ENCODE measurements at places on chromosomes 1 and 21.

- no peak for DNase-seq
Observed at GRCh38 chr1:62437273-62437940, 558 bp downstream of the USP1 start.

- DNase-seq, result peak; percentile 10
Observed at GRCh38 chr1:235199441-235199840, 38.4 kb upstream of the RBM34 start.

- DNase-seq, result no peak
Observed at GRCh38 chr1:198498103-198498385, 42.4 kb downstream of the ATP6V1G3 start.

DNA sequence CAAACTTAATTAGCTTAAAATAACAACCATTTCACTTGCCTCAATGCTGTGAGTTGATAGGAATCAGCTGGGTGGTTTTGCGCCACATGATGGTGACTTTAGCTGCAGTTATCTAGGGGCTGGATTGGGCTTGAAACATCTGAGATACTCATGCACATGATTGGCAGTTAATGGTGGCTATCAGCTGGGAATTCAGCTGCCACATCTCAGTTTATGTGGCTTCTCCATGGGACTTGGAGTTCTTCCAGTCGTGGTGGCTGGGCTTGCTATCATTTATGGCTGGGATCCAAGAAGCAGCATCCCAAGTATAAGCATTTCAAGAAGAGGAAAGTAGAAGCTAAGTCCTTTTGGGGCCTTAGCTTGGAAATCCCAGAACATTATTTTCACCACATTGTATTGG lies 36.4 kb downstream of the PDC start:
- no peak for DNase-seq

DNA sequence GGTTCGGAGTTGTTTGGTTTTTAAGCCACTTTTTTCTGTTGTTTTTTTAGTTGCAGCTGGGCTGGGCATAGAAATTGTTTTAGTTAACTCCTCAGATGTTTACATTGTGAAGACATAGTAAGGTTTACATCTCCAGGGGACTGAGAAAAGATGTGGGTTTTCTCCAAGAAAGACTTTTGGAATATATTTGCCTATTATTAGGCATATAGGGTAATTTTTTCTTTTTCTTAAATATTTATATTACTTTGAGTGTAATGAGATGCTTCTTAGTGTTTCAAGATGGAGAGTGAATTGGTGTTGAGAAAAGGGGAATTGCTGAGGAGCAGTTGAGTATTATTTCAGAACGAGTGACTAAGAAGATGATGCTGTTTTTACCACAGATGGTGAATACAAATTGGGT lies 26.6 kb upstream of the PIGK start:
- DNase-seq, result no peak

GRCh38 chr1:168490306-168490705 lies 53.5 kb downstream of the XCL2 start:
- DNase-seq, result no peak

- DNase-seq, result no peak
Observed at GRCh38 chr1:57329937-57330336, 93.9 kb downstream of the DAB1 start.

DNA sequence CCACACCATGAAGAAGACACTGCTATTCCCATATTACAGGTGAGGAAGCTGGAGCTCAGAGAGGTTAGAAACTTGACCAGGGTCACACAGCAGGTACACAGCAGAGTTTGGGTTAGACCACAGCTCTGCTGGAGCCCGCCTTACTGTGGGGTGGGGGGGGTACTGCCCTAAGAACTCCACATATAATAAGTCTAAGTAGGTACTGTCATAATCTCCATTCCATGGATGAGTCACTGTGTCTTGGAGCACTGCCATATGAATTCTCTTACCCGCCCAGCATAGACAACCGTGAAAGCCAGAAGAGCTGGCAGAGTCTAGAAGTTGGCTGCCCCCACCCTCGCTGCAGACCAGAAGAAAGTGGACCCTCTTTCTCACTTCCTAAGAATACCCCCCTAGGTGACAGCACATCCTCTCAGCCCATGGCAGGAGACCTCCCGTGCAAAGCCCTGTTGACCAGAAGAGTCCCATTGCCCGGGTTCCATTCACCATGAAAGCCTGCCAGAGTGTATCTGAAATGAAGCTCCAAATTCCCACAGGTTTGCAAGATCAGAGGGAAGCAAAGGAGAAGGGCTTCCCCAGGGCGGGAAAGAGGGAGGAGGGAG lies 5.2 kb upstream of the PLA2G2D start:
- DNase-seq, result peak; percentile 94

GRCh38 chr1:84693005-84693404 lies 2.7 kb upstream of the SSX2IP start:
- DNase-seq, result no peak

DNA sequence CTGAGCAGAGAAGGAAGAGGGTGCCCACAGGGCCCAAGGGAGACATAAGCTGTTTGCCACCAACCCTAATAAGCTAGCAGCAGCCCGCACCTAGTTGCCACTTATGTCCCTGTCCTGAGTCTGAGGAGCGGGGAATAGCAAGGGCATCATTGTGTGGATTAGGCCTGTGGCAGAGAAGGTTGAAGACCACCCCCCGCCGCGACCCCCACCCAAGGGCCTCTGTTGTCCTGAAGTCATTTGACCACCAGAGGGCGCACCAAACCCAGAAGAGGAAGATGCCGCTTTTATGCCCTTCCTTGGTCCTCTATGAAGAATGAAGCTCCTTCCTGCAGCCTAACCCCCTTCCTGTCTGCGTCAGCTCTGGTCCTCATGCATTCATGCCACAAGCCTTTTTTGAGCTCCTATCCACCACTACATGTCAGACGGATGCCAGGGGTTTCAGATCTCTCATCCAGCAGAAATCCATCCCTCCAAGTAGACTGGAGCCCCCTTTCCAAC lies 16.6 kb downstream of the RHBG start:
- DNase-seq, result peak; percentile 66

GRCh38 chr1:199684686-199685273 lies 342.7 kb upstream of the NR5A2 start:
- DNase-seq, result peak; percentile 88

DNA sequence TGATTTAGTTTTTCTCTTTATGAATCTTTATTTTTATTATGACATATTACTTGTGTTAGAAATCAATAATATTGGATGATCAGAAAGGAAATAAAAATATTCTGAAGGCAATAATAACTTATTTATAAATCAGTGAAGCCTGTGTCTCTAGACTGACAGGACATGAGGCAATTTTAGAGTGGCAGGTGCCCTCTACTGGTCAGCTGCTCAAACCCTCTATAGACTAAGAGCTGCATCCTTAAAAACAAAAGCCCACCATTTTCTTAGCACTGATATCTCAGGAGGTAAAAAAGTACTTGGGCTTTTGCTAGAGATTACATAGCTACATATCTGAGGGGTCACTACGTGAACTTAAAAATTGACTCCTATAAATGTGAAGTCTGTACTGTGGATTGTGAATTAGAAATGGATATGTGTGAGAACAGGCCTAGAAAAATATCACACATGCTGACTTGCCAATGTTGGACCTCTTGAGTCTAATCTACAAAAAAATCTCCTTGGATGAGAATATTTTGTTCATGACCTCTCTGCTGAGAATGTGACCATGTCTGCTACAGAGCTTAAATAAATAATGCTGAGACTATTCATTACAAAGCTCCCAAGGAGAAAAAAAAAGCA lies 597.9 kb upstream of the ADAMTS5 start:
- DNase-seq, result peak; percentile 6

DNA sequence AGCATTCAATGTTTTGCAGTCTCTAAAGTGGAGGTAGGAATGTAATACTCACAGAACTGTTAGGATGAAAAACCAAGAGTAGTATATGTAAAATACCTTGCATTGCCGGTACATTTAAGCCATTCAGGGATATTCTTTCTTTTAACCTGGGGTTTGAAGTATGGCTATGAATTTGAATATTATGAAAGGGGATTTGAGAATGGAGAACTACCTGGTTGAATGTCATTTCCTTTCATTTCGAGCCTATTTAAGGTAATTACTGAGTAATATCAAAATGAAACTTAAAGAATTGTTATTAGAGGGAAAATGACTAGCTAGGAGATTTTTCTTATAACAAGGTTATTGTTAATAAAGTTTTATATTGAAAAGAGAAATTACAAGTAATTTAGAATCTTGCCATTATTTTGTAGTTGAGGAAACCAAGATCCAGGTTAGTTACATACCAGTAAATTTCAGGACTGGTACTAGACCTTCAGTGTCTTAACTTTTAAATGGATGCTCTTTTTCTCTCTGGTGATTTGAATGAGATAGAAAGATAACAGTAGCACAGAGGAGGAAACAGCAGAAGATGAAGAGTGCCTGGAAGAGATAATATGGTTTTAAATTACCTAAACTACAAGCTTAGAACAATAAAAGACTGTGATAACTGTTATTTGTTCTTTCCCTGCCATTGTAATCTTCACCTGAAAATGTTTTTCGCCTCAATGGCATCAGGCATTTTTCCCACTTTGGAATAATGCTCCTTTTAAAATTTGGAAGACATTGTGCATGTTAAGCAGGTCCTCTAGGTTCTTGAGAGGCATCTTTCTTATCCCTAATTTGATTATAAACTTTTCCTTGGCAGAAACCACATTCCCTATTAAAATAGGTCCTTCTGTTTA lies 103.2 kb downstream of the PKN2 start:
- DNase-seq, result no peak

DNA sequence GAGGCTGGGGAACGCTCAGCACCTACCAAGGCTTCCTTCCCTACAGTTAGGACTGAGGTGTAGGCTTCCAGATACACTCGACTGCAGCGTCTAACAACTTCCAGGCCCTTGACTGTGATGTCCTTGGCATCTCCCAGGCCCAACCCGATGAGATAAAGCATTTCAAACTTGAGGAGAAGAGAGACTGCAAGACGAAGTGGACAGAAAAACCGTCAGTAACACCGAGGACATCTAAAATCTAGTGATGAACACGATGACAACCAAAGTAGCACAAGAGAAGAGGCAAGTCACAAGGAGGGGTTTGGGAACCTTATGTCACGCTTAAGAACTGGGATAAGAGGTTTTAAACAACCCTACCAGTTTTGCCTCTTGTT lies 314 bp downstream of the DPH5 start:
- DNase-seq, result no peak

DNA sequence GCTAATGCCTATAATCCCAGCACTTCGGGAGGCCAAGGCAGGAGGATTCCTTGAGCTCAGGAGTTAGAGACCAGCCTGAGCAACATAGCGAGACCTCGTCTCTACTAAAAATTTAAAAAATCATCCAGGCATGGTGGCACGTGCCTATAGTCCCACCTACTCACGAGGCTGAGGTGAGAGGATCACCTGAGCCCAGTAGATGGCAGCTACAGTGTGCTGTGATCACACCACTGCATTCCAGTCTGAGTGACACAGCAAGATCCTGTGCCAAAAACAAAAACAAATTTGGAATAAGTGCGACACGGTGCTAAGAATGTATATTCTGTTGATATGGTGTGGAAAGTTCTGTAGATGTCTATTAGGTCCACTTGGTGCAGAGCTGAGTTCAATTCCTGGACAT lies 15.1 kb downstream of the USP33 start:
- no peak for DNase-seq

- DNase-seq, result peak; percentile 49
Observed at GRCh38 chr1:175757381-175758015, 14.1 kb upstream of the TNR start.

- DNase-seq, result no peak
Observed at GRCh38 chr21:46551636-46552241, 53.1 kb downstream of the S100B start.

DNA sequence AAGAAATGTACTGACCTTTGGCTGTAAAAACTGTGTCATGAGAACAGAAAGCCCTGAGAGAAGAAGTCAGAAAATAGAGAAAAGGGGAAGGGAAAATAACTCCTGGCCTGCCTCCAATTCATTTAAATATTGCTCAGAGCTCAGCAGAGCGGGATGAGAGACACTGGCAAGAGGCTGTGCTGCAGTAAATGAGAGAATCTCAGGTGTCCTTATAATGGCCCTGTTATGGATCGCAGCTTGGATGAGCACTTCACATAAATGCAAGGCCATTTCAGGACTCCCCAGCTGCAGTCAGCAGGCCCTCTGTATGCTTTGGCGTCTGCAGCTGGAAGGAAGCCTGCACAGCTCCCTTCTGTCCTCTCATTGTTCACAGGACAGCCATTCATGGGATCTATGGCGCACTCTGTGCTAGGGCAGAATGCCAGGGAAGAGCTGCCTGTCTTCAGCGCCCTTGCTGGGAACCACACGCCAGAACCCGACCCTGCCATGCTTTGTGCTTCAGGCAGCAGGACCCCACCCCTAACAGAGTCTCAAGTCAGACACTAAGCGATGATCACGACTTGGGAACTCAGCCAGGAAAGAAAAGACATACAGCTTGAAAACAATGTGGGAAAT lies 20.7 kb upstream of the ABCB10 start:
- no peak for DNase-seq

- no peak for DNase-seq
Observed at GRCh38 chr1:39901464-39901713, 328 bp downstream of the MYCL start.

DNA sequence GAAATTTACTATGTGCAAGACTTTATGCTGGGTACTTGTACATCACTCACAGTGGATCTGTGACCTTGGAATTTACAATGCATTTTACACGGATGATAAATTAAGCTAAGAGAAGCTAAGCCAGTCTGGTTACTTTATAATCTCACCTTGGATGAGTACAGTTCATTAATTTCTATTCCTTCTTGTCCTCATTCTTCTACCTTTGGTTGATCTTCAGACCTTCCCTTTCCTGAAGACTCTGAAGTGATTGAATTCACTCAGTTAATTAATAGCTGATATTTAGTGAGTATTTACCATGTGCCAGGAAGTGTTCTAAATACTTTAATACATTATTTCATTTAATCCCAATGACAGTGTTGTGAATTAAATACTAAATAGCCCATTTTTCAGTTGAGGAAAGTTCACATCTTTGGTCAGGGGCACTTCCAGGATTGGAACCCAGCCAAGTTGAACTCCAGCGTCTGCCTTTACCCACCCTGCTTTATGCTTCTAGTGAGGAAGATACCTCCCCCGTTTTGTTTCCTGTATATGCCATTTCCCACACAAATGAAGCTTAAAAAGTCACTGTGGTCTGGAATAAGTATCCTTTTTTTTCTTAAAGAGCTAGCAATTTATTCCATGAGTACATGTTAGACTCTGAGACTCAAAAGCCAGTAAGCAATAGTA lies 146.6 kb downstream of the TLR5 start:
- DNase-seq, result no peak

GRCh38 chr21:26159869-26160268 lies 10.7 kb downstream of the APP start:
- DNase-seq, result no peak

DNA sequence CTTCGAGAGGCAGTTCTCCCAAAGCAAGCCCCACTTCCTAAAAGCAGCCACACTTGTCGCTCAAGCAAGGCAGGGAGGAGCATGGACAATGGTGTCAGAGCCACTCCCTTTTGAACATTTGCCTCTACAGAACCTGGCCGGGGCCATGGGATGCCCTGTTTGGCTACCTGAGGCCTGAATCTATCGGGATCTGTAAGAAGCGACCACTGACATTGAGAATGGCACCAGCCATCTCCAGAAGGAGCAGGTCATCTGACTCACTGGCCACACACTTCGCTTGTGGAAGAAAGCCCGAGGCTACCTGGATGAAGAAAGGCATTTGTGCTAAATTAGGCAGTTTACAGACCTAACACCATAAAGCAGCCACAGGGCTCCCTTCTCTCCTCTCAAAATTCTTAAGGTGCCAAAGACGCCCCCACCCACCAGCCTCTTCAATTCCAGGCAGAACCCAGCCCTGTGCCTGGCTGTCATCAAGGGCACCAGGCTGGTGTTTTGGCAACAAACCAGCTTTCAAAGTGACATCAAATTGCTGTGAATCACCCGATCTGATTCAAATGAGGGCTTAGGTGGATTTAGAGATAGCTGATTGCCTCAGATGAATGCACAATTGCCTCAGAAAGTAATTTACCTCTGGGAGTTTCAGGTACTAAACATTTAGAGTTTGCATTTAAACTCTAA lies 104.8 kb downstream of the ETS2 start:
- peak; percentile 55 for DNase-seq

Data from RWPE1 (cell line).